ENCODE measurements at places on chromosomes 13 and 19.

DNA sequence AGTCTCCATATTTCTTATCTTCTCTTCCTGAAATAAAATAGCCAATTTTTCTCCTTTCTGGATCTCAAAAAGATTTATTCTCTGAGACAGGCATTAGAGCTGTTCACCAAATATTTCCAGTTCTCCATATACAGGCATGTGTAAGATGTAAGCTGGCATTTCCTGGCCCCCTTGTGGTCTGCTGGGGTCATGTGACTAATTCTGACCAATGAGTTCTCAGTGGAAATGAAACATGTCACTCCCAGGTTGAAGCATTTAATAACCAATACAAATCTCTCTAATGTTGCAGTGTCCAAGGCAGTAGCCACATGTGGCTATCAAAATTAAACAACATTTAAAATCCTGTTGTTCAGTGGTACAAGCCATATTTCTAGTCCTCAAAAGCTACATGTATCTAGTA lies 14.8 kb upstream of the CACNA1A start:
- DNase-seq = no peak

GRCh38 chr13:86201477-86201876 lies 402.3 kb upstream of the SLITRK6 start:
- no peak for DNase-seq

- no peak for DNase-seq
Measured at GRCh38 chr13:29270271-29270985, 325.1 kb downstream of the SLC7A1 start.

DNA sequence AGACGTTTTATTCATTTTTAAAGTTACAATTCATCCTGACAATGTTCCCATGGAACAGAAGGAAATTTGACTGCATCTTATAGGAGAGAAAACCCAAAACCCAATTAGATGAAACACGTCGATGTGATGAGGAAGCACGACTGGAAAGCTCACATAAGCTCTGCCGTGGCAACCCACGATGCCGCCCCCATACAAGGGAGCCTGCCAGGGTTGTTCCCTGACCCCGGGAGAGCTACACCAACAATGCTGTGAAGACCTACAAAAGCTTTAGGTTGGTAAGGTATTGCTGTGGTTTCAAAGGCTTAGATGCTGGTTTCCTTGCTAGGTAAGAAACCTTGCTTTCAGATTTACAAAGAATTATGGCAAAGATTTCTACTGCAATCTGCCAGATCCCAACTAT lies 393.1 kb downstream of the KLF12 start:
- no peak for DNase-seq

GRCh38 chr13:47119575-47120235 lies 222.9 kb upstream of the HTR2A start:
- no peak for DNase-seq

DNA sequence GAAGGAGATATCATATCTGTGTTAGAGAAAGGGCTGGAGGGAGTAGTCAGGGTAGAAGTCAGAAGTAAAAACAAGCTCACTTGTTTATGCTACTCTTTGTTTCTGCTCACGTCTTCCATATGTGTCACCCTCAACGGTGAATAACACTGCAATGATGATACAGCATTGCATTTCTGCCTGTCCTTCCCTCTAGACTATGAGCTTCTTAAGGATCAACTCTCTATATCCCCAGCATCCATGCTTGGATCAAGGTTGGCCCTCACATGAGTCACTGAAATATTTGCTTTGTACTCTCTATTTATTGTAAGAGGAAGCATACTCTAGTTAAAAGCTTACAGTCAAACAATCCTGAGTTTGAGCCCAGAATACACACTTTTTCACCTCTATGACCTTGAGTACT lies 406.0 kb downstream of the RFC3 start:
- DNase-seq = no peak

DNA sequence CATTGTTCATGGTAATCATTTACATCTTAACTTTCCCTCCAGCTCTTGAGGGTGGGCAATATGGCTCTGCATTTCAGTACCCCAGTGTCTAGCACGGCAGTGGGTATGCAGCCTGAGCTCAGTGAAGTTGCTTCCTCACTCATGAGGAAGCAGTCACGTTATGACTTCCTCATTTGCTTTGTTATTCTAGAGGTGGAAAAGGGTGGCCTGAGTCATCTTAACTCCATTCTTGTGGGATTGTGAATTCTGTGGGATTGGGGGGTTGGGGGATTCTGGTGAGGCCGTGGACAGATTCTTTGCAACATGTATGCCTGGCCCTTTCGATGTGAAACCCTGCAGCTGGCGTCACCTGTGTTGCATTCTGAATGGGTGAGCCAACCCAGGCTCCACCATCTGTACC lies 406.7 kb upstream of the ZNF507 start:
- DNase-seq = no peak
